ENCODE measurements at places on chromosomes 1 and 21. TPM values are rescaled to one million over a fixed set of nuclear protein-coding genes. Genes with fewer than 3 reads are reported as not detected.
A peak's percentile ranks its signal among the peaks of the same experiment; 100 is the strongest.

DNA sequence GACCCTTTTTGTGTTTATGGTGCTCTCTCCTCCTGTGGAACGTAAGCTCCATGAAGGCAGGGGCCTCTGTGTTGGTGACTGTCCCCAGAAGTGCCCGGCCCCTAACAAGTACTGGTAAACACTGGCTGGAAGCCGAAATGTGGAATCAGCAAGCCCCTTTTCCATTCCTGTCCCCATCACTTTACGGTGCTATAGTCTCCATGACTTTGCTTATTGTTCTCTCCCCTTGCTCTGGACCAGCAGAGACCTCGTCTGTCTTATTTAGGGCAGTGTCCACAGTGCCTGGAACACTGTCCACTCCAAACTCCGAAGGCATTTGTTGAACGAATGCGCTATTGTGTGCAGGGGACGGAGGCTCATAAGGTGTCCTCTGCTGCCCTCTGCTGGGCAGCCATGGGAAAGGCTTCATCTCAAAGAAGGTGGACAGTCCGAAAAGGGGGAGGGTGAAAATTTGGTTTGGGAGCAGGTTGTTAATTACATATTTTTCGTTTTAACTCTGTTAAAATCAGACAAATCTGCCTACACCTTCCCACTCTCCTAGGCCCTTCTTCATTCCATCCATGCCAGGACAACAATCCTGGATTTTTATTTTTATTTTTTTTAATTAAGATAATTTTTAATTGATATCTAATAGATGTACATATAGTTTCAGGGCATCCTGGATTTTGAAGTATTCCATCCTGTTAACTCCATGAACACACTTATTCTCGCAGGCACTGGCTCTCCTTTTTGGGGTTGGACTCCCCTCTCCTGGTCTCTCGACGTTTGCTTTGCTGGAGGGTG is 115.6 kb downstream of the PGBD5 start:
- DNase-seq: peak; percentile 66

DNA sequence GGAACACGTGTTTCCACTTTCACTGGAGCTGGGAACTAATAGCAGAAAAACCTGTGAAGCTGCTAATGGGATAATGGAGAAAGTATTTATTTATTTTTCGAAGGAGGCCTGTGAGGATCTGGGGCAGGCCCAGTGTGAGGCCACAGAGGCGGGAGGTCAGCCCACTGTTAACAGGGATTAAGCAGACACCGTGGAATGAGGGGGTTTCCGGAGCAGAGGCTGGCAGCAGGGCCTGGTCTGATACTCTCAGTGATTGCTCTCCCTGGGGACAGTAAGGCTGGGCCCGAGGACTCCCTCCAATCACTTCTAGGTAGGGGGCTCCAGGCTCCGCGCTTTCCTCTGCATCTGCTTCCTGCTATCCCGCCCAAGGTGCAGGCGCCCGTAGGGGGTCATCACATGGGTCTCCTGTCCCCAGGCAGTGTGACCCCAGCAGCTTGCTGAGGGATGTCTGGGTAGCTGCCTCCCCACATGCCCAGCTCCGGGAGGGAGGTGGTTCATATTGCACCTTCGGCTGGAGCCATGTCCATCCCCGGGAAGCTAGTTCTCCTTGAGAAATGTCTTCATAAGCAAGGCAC is 28.8 kb upstream of the CDCA8 start:
- DNase-seq: no peak

DNA sequence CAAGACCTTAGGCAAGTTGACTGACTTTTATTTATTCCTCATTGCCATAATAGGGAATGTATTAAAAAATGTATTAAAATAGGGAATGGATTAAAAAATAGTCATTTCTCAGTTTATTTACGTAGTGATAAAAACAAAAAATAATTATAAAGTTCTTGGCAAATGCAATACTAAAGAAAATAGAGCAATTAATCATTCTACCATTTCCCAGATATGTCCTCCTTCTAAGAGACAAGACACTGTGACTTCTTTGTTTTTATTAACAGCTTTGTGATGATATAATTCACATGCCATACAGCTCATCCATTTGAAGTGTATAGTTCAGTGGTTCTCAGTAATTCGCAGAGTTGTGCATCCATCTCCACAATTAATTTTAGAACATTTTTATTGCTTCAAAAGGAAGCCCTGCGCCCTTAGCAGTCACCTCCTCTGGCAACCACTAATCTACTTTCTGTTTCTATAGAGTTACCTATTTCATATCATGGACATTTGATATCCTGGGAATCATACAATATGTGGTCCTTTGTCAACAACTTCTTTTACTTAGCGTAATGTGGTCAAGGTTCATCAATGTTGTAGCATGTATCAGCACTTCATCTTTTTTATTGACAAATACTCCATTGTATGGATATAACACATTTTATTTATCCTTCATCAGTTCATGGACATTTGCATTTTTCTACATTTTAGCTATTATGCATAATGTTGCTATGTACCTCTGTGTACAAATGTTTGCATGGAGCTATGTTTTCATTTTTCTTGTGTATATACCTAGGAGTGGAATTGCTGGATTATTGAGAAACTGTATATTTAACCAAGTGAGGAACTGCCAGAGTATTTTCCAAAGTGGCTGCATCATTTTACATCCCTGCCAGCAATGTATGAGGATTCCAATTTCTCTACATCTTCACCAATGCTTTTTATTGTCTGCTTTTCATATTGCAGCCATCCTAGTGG is 5.6 kb downstream of the TBX19 start:
- no peak for DNase-seq

DNA sequence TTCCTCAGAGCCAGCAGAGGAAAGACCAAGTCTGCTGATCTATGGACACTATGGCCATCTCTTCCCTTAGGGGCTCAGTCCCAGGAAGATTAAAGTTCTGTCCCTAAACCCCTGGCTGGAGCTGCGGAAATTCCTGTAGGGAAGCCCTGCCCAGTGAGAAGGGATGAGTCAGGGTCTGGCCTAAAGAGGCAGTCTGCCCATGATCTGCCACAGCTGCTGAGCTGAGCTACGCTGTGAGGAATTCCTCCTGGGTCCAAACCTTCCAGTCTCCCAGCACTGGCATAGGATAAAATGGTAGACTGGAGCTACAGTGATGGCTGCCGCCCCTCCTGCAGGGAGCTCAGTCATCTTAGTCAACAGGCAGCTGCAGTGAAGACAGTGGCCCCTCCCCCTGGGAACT is 213.7 kb downstream of the BRINP2 start:
- no peak for DNase-seq

GRCh38 chr1:84701376-84701775 is 11.1 kb upstream of the SSX2IP start:
- DNase-seq: peak; percentile 54

DNA sequence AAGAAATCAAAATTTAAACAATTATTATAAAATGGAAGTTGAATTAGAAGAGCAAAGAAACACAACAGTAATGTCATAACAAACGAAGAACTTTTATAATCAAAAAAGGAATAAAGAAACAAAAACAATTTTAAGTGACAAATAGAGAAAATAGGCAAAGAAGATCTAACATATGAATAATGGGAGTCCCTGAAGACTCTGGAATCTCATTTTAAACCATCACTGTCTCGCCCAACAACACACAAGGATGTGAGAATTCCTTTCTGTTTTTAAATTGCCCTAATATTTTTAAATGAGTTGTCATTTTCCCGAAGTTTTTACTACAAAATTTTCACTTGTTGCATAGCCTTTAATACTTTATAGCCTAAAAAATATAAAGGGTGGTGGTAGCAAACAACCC is 4.3 kb upstream of the NDC1 start:
- no peak for DNase-seq

GRCh38 chr1:218667781-218668516 is 322.8 kb downstream of the TGFB2 start:
- DNase-seq: no peak

DNA sequence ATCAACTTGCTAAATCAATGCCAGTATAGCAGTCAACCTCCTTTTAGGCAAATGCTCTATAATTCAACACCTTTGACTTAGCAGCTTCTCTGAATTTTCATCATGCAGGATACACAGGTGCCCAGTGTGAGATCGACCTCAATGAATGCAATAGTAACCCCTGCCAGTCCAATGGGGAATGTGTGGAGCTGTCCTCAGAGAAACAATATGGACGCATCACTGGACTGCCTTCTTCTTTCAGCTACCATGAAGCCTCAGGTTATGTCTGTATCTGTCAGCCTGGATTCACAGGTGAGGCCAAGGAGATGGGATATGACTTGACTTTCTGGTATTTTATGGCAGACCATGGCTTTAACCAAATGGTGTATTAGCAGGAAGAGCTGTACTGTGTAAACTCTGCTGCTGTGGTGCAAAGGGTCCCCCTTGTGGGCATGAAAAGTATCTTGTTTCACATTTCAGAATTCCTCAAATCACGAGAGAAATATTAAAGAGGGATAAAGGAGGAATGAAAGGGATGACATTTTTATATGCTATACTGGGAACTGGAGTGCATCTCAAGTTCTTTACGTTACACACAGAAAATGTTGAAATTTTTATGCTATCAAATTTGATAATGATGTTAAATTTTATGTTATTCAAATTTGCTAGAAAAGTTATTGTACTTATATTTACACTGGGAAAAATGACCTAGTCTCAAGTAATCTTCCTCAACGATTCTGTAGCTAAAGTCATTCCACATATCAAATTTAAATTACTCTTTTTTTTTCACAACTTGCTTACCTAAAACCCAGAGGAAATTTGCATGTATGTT is 88.9 kb downstream of the CRB1 start:
- peak; percentile 14 for DNase-seq

DNA sequence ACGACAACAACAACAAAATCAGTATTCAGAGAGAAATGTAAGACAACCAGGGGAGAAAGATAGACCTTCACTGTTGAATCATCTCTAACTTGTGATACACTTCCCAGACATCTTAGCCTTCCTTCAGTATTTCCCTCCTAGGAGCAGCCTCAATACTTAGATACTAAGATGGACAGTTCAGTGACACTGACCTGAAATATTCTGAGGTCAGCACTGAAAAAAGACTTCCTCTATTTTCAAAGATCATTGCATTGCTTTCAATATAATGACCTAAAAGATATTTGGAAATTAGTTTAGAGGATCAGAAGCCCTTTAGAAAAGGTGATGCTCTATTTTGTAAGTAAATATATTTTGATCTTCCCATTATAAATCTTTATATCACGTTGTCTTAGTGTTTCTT is 101.0 kb downstream of the MRPL39 start:
- no peak for DNase-seq

DNA sequence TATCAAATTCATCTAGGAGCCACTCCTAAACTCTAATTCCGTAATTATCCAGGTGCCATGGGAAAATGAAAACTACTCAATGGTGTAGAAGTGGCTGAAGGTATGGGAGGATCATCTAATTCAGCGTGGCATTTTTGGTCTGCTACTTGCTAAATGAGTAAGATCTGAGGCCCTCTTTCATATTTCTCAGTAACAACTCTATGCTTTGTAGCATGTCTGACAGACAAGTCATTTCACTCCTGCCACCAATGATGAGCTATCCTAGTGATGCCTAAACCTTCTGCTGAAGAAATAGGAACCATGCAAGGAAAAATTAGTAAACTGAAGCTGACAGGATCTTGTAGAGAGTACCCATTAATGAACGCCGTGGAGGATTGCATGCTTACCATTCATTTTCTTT is 145.3 kb downstream of the NTNG1 start:
- DNase-seq: no peak

The TESK2 gene
- polyA plus RNA-seq: 1.5 TPM

The TEX38 gene
- not detected for polyA plus RNA-seq

The ST6GALNAC3 gene
- 6.6 TPM for polyA plus RNA-seq

The EPHA10 gene
- not detected for polyA plus RNA-seq

The RHOU gene
- 23.9 TPM for polyA plus RNA-seq
